ENCODE measurements at places on chromosomes 6 and 20.

- DNase-seq, result no peak
Observed at GRCh38 chr20:31990641-31991338, 19.4 kb upstream of the CCM2L start.

GRCh38 chr20:5688431-5688972 is 61.7 kb upstream of the SHLD1 start:
- DNase-seq, result peak; percentile 37

DNA sequence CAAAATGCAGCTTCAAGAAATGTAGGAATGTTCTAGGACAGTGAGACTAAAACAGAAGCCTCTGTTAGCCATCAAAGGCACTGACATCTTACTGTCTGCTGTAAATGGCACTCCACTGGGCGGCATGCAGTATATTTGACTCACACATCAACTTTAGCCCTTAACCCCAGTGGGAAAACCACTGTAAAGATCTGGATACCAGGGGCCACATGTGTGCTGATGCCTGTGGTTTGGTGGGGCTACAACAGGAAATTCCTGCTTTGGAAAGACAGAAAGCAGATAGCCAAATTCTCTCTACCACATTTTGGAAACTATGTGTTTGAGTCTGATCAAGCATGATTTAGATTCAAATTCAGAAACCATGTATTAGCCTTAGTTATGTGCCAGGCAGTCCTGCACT is 4.3 kb downstream of the PFDN4 start:
- no peak for DNase-seq

- DNase-seq, result no peak
Observed at GRCh38 chr20:63343460-63344445, 17.4 kb downstream of the CHRNA4 start.

- DNase-seq, result no peak
Observed at GRCh38 chr20:26216025-26216424, 519.4 kb upstream of the ZNF337 start.

- DNase-seq, result no peak
Observed at GRCh38 chr20:18808712-18809111, 4.9 kb upstream of the SCP2D1 start.

DNA sequence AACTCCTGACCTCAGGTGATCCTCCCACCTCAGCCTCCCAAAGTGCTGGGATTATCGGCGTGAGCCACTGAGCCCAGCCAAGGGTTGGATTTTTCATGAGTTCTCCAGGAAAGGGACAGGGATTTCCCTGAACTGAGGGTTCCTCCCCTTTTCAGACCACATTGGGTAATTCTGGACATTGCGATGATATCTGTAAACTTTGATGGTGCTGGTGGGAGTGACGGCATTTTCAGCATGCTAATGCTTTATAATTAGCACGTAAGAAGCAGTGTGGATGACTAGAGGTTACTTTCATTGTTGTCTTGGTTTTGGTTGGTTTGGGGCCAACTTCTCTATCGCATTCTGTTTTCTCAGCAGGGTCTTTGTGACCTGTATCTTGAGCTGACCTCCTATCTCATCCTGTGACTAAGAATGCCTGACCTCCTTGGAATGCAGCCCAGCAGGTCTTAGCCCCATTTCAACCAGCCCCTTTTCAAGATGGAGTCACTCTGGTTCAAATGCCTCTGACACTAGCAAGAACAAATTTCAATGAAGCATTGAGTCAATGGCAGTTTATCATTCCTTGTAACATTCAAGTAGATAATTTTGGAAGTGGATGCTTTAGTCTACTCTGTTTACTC is 156.5 kb downstream of the TTLL2 start:
- no peak for DNase-seq

DNA sequence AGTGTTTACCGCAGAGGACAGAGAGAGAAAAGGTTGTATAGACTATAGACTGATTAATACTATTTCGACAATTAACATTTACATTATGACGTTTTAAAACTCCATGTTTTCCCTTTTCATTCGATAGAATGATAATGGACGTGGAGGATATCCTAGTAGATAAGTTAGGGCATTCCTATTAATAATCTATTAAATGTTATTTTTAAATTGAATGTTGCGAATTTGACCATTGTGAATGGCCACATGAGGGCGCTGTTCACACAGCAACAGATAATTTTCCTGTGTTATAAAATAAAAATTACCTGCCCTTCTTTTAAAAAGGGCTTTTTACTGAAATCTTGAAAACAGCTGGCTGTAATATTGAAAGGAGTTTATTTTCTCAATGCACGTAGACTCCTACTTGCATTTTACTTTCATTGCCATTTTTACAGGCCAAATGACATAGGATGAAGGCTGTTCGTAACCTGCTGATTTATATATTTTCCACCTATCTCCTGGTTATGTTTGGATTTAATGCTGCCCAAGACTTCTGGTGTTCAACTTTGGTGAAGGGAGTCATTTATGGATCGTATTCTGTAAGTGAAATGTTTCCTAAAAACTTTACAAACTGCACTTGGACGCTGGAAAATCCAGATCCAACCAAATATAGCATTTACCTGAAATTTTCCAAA is 3.3 kb downstream of the ADGRB3 start:
- no peak for DNase-seq

DNA sequence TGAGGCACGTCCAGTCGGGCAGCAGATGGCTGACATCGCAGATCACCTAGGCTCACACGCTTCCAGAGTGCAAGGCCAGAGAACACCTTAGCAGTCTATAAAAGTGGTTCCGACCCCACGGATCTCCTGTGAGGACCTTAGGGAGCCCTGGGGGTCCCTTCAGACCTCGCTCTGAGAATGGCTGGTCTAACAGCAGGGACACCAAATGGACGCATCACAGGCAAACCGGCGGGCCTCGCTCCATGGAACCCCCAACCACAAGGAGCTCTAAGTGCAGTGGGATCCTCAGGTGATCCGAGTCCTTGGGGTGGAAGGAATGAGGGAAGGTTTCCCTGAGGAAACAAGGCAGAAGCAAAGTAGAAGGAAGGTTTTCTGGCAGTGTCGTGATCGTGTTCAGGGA is 135.4 kb downstream of the SMOC2 start:
- no peak for DNase-seq

DNA sequence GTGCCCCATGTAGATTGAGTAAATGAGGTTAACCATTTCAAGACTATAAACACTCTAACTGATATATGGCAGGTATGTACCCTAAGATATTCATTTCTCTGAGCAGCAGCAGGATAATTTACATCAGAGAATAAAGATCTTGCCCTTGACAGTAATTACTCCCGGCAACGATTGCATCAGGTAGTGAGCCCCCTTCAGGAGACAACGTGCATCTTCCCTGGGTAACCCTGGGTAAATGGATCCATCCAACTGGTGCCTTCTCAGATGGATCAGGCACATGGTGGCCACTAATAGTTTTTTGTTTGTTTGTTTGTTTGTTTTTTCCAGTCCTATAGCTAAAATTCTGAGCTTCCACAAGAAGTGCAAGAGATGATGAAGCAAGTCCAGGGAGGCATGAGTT is 469.4 kb upstream of the SLC35B3 start:
- DNase-seq, result no peak

DNA sequence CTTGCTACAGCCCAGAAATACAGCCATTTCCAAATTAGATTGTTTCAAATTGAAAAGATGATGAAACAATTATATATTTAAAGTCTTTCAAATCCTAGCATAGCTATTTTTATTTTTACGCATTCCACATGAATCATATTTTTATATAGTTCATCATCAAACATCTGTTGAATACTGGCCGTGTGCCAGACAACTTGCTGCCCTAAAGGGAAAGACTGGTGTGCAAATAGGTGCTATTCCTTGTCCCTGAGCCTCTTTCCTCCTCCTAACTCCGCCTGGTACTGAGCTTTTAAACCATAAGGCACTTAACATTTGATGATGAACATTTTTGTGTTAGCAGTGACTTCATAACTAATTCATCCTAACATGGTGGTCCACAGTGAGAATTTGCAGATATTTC is 18.7 kb upstream of the PLCG1 start:
- DNase-seq, result no peak

- DNase-seq, result no peak
Observed at GRCh38 chr6:142878407-142878806, 66.6 kb downstream of the HIVEP2 start.

Measured in CMK (cell line).